Stimulated activated CD4-positive, alpha-beta T cell treated with anti-CD3 and anti-CD28 coated beads, Interleukin-15, amount 100 ng/mL, for 48 hours (primary cell): ENCODE measurements at places on chromosomes 2 and 18.
A peak's percentile ranks its signal among the peaks of the same experiment; 100 is the strongest.

- DNase-seq, result no peak
Observed at GRCh38 chr2:7121851-7122250, 204.6 kb downstream of the RNF144A start.

GRCh38 chr18:13445241-13445897, 226.8 kb downstream of the LDLRAD4 start:
- no peak for DNase-seq

DNA sequence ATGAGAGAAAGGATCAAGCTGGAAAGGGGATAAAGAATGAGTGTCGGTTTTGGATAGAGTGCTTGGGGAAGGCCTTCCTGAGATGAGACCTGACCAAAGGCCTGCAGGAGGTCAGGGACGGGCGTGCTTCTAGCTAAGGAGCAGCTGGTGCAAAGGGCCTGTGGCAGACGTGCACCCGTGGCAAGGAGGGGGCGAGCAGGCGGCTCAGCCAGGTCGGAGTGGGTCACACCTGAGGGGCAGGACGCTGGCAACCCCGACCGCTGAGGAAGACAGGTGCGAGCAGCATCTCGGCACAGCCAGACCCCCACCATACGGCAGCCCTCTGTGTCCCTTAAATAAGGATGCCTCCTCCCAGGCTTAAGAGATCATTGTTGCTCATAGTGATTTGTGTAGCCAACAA, 48.1 kb downstream of the ODC1 start:
- no peak for DNase-seq

DNA sequence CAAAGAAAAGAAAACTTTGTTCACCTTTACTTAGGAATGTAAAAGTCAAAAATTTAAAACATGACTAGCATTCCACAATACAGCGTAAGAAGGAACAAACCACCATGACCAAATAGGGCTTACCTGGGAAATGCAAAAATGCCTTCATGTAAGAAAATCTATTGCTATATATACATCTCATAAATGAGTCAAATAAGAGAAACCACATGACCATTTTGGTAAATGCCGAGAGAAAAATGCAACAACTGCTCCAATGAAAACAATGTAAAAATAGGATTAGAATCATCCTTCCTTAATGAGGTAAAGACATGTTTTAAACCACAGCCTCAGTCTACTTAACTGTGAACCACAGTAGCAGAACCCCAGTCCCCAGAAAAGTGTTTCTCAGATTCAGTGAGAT, 49.4 kb downstream of the TGOLN2 start:
- DNase-seq, result no peak

- DNase-seq, result no peak
Observed at GRCh38 chr2:28616396-28616999, 120.6 kb downstream of the PLB1 start.

DNA sequence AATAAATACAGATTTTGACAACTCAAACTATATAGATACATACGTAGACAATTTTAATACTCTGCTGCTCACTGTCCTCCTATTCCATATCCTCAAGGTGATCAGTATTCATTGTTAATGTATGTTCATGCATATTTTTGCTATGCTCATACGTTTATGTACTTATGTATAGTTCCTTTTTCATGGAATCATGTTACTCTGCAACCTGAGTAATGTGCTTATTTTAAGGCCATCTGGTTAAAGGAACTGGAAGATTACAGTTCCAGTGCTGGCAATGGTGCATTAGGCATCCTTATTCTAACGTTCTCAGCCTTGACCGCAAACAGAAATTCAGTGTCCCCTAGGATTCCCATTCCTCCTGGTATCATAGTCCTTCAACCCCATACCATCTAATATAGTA, 385.0 kb upstream of the TNP1 start:
- no peak for DNase-seq

DNA sequence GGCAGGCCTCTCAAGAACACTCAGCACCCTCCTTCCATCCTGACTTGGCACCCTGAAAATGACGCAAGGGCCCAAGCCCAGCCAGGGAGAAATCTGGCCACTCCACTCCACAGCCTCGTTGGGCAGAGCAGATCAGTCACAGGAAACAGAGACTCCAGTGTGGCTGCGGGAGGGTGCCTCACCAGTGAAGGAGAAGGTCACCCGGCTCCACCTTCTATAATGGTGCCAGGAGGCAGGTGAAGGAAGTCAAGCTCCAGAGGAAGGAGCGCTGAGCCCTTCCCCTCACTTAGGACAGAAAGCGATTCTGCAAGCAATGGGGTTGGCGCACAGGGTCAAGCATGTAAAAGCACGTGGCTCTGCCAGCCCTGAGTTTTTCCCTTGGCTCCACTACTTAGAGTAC, 35.3 kb downstream of the CRACDL start:
- no peak for DNase-seq

DNA sequence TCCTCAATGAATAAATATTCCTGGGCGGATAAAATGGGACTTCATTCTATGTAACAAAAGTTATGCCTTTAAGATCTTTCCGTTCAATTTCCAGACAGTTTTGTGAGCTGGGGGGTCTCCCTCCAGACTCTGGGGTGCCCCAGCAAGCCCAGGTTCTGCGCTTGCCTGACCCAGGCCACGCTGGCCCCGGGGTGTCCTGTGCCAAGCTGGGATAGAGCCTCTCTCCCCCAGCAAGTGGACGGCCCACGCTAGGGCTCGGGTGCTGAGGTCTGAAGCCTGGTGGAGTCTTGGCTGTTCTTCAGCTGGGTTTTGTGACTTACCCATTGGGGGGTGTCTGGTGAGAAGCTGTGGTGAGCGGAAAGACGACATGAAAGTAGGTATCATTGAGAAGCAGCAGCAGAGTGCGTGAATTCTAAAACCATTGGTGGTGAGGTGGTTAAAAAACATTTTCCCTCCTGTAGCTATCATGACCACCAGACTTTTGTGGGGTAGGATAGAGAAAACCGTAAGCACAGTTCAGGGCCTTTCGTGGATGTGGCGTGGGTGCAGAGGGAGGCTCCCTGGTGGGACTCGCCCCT, 346.8 kb downstream of the ANAPC1 start:
- DNase-seq, result no peak

DNA sequence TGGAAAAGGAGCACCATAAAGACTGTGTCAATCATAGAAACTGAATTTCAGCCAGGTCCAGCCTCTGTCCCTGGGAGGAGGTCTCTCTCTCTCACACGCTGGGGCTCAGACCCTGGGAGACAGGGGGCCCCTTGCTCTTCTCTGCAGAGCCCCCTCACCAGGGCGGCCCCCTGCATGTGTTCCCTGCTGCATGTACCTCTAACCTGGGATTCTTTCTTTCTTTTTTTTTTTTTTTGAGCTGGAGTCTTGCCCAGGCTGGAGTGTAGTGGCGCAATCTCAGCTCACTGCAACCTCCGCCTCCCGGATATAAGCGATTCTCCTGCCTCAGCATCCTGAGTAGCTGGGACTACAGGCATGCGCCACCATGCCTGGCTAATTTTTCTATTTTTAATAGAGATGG, 46.5 kb downstream of the TPO start:
- DNase-seq, result no peak

DNA sequence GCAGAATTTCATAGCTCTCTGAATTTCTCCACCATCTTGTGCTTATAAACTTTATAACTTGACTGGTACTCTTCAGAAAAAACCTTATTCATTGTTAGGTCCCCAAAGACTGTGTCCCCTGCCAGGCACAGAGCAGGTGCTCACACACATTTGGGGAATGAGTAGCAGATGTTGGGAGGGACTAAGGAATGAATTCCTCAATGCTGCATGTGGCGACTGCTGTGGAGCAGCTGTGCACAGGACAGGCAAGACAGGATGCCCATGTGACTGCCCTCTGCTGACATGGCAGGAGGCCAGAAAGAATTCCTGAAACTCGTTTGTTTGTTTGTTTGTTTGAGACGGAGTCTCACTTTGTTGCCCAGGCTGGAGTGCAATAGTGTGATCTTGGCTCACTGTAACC, 122.3 kb upstream of the ITGA6 start:
- DNase-seq, result no peak

- DNase-seq, result no peak
Observed at GRCh38 chr18:66193938-66194337, 410.0 kb downstream of the CDH19 start.

GRCh38 chr2:9492927-9493326, 18.6 kb downstream of the IAH1 start:
- DNase-seq, result no peak

- DNase-seq, result peak; percentile 19
Observed at GRCh38 chr2:172200495-172201085, 97.9 kb upstream of the DLX2 start.

DNA sequence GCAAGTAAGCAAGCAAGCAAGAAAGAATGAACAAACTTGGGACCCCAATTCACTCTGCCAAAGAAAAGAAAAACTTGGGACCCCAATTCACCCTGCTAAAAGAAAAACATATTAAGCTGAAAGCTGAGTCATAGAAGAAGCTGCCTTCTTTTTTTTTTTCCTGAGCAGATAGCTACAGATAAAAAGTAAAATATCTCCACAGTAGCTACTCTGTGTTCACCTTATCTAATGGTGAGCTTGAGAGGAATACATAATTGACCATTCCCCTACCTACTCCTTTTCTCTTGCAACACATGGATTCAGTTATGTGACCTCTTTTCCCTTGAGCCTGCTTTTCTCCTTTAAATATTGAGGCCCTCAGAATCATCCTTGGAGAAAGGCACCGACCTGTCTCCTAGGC, 63.0 kb downstream of the MCFD2 start:
- DNase-seq, result no peak

GRCh38 chr2:15687720-15688119, 96.1 kb downstream of the DDX1 start:
- DNase-seq, result no peak

GRCh38 chr2:218149848-218150440, 16.8 kb downstream of the CXCR1 start:
- no peak for DNase-seq

GRCh38 chr2:40416486-40416885, 35.4 kb downstream of the SLC8A1 start:
- DNase-seq, result no peak

DNA sequence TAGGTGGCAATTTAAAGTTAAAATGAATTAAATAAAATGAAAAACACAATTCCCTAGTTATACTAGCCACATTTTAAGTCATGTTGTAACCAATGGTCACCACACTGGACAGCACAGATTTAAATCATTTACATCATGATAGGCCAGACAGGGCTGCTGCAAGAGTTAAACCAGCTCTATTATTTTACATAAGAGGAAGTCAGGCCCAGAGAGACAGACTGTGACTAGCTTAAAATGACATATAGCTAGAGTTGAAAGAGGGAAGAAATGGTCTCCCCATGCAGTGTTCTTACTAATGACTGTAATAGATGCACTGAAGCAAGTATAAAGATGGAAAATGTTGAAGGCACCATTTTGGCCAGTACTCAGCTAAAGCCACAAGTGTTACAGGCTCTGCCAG, 69.6 kb downstream of the SLC66A3 start:
- no peak for DNase-seq

- no peak for DNase-seq
Observed at GRCh38 chr18:32048507-32049091, 30.0 kb downstream of the RNF125 start.

GRCh38 chr2:40300391-40300790, 151.5 kb downstream of the SLC8A1 start:
- no peak for DNase-seq

DNA sequence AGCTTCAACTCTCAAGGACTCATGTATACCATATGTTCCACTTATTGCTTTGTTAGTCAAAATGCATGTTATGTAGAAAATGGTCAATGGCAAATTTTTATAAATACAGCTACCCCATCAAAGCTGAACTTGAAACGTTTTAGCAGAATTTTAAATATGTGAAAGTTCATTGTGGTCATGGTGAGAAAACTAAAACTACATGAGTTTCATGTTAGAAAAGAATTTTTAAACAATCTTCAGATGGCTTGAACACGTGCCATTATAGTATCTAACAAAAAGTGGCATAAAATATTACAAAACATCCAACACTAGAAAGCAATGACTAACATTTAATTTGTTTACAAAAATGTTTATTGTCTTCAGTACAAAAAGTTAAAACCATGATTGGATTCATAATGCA, 246.0 kb upstream of the KCNJ3 start:
- no peak for DNase-seq

DNA sequence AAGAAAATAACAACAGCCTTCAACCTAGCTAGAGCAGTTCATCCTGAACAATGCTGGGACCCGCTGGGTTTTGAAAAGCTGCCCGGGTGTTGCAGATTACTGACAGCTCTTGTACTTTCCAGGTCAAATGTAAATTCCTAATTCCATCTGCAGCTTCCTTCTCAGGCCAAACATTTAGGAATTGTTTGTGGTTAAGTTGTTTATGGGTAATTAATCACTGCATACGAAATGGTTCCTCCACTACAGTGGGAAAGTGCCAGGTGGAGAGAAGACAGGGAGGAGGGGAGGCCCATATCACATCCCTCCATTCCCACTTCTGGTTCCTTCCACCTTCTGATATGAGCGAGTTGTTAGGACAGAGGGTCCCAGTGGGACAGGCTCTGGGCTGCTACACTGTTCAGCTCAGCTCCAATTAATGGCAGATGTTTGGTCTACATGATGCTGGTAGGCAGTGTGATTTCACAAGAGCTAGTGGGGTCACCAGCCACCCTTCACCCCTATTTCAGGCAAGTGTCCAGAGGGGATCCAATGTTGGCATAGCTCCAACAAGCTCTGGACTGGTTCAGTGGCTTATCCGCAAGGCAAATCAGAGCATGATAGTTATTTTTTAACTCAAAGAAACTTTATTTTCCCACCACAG, 112.9 kb upstream of the ACAA2 start:
- DNase-seq, result no peak

- DNase-seq, result peak; percentile 40
Observed at GRCh38 chr2:230956827-230957755, 32.0 kb upstream of the GPR55 start.

GRCh38 chr18:23523429-23524212, 20.3 kb downstream of the RMC1 start:
- no peak for DNase-seq
